Stimulated activated CD4-positive, alpha-beta T cell treated with anti-CD3 and anti-CD28 coated beads, Interleukin-15, amount 100 ng/mL, for 48 hours (primary cell): ENCODE measurements at places on chromosomes 5 and 9.

DNA sequence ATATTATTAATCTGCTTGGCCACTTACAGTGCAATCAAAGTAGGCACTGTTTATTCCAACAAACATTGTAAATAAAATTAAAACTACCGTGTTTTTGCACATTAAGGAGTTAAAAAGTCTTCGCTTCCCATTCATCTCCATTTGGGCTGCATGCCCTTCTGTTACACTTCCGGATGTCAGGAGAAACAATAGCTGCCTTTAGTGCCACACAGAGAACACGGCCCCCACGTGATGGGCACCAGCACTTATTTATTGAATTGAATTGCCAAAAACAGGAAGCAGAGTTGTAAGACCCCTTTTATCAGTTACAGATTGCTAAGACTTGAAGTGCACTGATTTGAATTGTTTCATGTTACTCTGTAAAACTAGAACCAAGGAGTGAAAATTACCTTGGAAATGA lies 80.4 kb downstream of the LHFPL2 start:
- no peak for DNase-seq

DNA sequence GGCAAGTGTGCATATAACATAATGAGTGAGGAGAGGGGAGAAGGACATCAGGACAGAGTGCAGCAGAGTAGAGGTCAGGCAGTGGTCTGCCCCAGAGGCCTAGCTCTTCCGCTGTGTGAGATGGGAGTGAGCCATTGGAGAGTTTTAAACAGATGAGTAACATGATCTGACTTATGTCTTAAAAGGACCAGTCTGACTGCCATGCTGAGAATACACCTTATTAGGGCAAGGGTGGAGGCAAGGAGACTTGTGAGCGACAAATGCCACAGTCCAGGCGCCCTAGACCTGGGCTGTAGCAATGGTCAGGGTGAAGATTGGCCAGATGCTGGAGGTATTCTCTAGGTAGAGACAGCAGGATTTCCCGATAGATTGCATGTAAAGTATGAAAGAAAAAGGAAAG lies 83.1 kb downstream of the WWC1 start:
- no peak for DNase-seq

- no peak for DNase-seq
Observed at GRCh38 chr9:33414268-33414667, 11.9 kb upstream of the AQP7 start.

DNA sequence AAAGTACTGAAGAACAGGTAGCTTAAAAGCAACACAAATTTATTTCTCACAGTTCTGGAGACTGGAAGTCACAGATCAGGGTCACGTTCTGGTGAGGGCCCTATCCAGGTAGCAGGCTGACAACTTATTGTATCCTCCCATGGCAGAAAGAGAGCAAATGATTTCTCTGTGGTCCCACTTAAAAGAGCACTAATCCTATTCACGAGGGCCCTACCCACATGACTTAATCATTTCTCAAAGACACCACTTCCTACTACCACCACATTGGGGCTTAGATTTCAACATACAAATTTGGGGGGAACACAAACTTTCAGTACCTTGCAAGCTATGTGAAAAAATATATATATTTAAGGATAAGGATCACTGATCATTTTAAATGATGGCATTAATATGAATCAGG lies 75.8 kb upstream of the PPP1R2B start:
- DNase-seq = no peak

DNA sequence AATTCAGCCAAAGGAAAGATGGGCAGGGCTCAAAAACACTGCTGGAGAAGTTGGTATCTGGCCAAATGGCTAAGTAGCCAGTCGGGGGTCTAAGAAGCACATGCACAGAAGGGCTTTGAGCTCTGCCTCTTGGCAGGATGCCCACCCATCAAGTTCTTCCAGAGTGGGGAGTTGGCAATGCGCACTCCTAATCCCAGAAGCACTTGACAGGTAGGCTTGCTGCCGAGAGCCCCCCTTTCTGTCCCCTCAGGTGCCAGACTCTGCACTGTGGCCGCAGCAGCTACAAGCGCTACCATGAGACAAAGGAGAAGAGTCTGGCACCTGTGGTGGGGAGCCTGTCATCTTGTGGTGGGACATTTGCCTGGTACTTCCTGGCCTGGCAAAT lies 252.9 kb upstream of the SLC24A2 start:
- DNase-seq = no peak

DNA sequence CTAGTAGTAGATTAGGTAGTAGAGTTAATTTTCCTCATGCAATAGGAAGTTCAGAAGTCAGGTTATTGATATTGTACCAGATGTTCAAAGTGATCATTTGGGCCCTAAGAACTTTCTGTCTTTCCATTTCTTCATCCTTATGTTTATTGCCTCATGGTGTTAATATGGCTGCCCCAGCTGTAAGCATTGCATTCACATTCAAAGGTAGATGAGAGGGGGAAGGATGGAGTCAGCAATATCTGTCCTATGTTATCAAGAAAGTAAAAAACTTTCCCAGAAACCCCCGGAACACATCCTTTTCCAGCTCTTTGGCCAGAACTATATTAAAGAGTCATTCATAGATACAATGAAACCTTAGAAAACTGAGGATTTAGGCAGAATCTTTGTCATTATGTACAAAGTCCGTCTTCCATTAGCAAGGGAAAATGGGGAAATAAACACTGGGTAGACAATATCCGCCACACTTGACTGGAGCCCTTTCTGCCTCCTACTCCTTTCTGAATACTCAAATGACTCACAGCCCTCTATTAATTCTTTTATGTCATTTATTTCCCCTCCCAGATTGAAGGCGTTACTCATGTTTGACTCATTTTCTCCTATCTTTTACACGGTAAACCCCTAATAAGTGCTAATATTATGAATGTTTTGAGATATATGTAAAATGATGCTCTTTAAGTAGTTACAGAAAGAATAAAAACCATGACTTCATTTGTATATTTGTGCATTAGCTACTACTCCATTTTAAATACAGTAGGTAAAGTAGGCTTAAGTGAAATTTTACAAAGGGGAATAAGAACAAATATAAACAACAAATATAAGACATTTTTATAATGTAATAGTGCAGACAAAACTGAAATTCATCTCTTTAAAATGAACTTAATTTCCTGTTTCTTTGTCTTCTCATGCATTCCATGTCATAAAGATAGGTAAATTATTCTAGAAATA lies 127.6 kb downstream of the SLF1 start:
- DNase-seq = no peak

GRCh38 chr9:31347082-31347617 lies 1037.3 kb upstream of the ACO1 start:
- no peak for DNase-seq

DNA sequence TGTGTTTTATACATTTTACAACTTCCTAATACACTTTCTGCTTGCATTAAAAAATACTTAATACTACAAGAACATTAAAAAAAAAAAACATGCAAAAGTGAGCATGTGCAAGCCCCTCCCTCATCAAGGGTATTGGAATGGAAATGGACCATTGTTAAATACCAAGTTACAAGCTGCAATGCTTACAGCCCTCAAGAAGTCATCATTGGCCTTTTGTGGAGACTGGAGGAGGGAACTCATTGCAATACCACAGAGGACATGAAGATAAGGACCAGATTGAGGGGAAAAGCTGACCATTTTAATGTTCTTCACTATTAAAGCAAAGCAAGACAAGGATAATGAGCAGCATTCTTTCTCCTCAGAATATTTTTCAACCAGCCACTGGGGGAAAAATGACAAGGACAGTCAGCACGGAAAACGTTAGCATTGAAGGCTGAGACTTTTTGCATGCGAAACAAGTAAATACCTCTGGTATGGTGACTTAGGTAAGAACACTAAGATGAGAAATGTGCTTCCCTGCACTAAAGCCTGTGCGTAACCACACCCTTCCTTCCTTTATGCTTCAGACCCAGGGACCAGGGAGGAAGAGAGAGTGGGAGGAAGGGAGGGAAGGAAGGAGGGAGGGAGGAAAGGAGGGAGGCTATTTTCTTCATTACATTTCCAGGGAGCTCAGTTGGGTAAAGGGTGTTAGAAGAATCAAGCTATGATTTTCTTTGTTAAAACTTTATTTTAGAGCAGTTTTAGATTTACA lies 141.1 kb upstream of the RAPGEF1 start:
- DNase-seq = no peak

GRCh38 chr9:13646500-13647021 lies 367.1 kb upstream of the MPDZ start:
- DNase-seq = no peak

DNA sequence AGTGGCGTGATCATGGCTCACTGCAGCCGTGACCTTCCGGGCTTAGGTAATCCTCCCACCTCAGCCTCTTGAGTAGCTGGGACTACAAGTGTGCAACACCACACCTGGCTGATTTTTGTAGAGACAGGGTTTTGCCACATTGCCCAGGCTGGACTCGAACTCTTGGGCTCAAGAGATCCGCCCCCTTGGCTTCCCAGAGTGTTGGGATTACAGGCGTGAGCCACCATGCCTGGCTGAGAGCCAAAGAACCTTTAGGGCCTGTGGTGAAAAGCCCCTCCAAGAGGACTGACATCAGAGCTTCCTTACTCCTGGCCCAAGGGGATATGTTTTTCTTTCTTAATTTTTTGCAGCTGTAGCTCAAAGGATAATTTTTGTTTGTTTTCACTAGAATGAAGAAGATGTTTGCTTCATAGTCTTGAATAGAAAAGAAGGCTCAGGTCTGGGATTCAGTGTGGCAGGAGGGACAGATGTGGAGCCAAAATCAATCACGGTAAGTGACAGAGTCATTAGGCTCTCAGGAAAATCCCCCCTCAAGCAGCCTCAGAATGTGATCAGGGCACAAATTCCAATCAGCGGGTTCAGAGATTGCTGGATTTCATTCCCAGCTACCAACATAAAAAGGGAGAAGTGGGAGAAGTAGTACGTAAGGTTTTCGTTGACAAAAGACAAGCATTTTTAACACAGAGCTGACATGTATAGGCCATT lies 77.1 kb downstream of the GOLPH3 start:
- DNase-seq = no peak

- DNase-seq = no peak
Observed at GRCh38 chr5:22899341-22899740, 46.2 kb upstream of the CDH12 start.

DNA sequence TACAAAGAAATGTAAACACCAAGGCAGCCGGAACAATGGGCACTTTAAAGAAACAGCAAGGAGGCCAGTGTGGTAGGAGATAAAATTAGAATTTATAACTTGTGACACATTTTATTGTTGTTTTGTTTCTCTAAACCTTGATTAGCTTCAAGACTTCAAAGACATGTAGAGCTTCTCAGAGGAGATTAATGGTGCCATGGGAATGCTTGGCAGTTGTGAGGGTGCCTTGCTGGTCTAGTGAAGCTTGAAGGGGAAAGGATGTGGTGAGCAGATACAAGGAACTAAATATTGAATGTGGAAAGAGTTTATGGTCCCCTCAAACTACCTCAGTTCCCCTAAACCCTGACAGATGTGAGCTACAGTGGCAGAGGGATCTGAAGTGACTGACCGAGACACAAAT lies 322.4 kb upstream of the ADAMTS16 start:
- DNase-seq = no peak

DNA sequence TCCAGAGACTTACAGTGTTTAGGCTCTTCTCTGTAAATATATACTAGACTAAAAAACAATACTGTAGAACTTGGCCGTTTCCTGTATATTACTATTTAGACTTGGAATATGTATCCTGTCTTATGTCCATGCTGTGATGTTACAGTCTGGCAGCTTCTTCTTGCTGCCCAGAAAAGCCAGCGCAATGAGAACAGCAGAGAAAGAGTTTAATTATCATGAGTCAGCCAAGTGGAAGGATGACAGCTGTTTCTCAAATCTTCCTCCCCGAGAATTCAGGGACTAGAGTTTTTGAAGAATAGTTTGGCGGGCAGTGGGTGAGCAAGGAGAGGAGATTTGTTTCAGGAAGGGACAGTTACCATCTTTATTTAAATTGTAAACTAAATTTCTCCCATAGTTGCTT lies 37.5 kb downstream of the NAA35 start:
- no peak for DNase-seq

DNA sequence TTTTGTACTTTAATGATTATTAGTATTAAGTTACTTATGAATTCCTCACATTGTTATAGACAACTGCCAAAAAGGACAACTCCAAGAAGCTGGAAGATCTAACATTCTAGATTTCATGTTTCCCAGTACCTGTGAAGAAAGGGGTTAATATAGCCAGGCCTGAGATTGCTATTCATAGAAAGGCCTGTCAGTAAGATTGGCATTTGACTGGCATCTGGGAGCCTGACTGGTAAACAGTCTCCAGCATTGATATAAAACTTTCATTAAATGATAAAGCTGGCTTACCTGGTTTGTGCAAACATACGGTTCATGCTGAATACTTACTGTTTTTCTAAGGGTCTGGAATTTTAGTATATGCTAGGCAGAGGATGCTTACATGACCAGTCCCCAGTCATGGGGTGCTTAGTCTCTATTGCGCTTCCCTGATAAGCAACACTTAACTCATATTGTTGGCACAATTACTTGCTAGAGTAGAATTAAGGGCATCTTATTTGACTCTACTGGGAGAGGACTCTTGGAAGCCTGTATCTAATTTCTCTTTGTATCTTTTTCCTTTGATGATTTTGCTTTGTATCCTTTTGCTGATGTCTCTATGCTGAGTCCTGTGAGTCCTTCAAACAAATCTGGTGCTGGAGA lies 340.4 kb upstream of the SEMA6A start:
- no peak for DNase-seq

DNA sequence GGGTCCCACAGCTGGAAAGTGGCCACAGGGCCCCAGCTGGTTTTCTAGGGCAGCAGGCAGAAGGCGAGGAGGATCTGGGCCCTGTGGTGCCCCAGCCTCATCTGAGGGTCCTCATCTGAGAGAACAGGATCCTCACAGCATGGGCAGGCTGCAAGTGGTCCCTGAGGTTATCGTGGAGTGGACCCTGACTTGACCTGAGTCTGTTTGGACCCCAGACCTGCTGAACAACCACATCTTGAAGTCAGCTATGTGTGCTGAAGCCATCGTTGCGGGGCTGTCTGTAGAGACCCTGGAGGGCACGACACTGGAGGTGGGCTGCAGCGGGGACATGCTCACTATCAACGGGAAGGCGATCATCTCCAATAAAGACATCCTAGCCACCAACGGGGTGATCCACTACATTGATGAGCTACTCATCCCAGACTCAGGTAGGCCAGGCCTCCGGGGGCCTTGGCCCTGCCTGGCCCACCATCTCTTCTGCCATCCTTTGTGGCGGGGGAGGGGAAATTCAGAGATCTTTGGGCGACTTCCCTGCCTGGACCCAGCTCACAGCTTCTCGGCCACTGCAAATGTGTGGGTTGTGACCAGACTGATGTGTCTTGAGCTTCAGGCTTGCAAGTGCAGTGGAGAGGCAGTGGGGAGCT lies 24.0 kb downstream of the TGFBI start:
- no peak for DNase-seq

GRCh38 chr5:172504701-172505402 lies 50.5 kb upstream of the SH3PXD2B start:
- no peak for DNase-seq

GRCh38 chr9:125119643-125120286 lies 23.6 kb downstream of the SCAI start:
- DNase-seq = no peak

GRCh38 chr9:128104171-128104618 lies 23.3 kb downstream of the PTGES2 start:
- no peak for DNase-seq
